ENCODE measurements at places on chromosomes 5 and 9.
A peak's percentile ranks its signal among the peaks of the same experiment; 100 is the strongest.

DNA sequence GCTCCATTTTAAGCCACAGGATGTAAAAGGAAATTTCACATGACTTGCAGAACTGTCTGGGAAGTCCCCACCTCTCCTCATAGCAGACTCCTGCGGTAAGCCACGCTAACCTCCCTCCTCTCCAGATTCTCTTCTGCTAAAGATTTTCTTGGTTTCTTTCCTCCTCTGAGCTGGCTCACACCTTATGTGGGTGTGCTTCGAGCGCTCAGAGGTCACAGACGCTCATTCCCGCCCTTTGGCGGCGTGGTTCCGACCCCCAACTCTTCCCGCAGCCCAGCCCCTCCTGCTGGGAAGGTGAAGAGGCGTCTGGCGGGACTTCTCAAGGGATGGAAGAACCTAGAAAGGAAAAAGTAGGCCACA is 32.9 kb upstream of the CDK20 start:
- DNase-seq: peak; percentile 20

GRCh38 chr5:126808521-126808988 is 31.6 kb downstream of the LMNB1 start:
- peak; percentile 43 for DNase-seq

DNA sequence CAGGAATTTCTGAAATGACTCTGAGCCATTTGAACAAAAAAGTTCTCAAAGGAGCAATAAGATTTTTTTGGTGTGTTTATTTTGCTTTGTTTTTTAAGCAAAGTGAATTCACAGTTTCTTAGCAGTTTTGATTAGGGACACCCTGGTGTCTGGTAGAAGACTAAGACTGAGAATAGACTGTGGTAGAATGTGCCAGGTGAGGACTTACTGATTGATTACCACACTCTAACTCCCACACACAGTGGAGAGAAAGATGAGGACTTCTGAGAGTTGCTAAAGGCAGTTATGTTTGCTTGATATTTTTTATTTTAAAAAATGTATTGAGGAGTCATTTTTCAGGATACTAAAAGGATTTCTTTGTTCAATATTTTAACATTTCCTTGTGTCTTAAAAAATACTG is 175.1 kb downstream of the CD180 start:
- no peak for DNase-seq

GRCh38 chr5:95761771-95762651 is 30.9 kb downstream of the RHOBTB3 start:
- peak; percentile 77 for DNase-seq

DNA sequence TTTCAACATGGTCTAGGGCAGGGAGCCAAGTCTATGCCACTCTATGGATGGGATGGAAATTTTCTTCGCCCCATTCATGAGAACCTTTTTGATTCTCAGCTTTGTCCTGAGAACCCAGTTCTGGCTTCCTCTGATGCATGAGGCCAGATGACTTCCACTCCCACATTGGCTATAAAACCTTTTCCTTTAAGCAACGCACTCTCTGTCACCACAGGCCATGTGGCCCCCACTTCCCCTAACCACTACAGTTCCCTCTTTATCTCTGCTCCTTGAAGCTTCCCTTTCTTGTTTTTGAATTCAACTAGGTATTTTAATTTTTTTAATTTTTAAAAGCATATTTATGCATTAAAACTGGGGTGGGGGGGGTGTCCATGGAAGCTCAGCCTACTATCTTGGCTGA is 401.3 kb downstream of the ENC1 start:
- DNase-seq: no peak

DNA sequence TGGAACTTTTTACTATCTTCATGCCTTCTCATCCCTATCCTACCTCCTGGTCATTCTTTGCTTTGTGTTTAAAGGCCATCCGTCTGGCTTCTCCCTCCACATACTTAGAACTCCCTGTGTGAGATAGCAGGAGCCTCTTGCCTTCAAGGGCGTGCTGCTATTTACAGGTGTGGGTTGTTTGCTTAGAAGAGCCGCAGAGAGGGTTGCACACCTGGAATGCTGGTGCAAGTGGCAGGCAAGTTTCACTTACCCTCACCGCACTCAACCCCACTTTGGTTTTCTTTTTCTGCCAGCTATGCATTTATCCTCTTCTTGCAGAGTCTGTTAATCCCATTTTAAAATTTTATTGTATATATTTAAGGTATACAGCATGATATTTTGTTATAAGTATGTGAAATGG is 12.6 kb downstream of the SKP2 start:
- no peak for DNase-seq

- DNase-seq: no peak
Measured at GRCh38 chr9:4661611-4662010, 483 bp upstream of the PLPP6 start.

GRCh38 chr9:134515026-134515821 is 126.4 kb upstream of the COL5A1 start:
- no peak for DNase-seq

- no peak for DNase-seq
Measured at GRCh38 chr9:130756455-130757152, 63.0 kb downstream of the EXOSC2 start.

DNA sequence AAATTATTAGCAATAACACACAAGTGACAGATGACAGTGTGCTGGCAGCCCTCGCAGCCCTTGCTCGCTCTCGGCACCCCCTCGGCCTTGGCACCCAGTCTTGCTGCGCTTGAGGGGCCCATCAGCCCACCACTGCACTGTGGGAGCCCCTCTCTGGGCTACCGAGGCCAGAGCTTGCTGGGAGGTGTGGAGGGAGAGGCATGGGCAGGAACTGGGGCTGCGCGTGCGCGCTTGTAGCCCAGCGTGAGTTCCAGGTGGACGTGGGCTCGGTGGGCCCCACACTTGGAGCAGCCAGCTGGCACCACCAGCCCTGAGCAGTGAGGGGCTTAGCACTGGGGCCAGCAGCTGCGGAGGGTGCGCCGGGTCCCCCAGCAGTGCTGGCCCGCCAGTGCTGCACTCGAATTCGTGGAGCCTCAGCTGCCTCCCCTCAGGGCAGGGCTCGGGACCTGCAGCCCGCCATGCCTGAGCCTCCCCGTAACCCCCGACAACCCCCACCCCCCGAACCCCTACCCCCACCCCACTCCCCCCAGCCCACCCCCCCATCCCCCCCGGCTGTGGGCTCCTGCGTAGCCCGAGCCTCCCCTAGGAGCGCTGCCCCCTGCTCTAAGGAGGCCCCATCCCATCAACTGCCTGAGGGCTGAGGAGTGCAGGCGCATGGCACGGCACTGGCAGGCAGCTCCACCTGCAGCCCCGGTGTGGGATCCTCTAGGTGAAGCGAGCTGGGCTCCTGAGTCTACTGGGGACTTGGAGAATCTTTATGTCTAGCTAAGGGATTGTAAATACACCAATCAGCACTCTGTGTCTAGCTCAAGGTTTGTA is 240.9 kb downstream of the TRIM36 start:
- no peak for DNase-seq

- no peak for DNase-seq
Measured at GRCh38 chr9:21023861-21024260, 7.6 kb downstream of the HACD4 start.

DNA sequence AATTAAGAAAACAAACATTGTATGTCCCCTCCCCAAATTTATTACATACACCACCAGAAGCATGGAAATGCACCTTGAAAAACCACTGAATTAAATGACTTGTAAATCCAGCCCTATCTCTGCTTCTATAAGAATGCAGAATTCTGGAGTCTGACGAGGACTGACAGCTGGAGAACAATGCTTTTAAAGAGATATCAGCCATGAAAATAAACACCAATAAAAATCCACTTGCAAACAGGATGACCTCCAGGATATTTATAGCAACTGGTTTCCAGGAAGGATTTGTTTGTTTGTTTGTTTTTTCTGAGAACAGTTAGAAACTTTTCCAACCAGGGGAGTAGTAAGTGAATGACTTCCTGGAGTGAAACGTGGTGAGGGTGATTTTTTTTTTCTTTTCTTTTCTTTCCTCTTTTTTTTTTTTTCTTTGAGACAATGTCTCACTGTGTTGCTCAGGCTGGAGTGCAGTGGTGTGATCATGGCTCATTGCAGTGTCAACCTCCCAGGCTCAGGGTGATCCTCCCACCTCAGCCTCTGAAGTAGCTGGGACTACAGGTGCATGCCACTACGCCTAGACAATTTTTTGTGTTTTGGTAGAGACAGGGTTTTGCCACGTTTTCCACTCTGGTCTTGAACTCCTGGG is 38.7 kb upstream of the SLC36A1 start:
- no peak for DNase-seq

DNA sequence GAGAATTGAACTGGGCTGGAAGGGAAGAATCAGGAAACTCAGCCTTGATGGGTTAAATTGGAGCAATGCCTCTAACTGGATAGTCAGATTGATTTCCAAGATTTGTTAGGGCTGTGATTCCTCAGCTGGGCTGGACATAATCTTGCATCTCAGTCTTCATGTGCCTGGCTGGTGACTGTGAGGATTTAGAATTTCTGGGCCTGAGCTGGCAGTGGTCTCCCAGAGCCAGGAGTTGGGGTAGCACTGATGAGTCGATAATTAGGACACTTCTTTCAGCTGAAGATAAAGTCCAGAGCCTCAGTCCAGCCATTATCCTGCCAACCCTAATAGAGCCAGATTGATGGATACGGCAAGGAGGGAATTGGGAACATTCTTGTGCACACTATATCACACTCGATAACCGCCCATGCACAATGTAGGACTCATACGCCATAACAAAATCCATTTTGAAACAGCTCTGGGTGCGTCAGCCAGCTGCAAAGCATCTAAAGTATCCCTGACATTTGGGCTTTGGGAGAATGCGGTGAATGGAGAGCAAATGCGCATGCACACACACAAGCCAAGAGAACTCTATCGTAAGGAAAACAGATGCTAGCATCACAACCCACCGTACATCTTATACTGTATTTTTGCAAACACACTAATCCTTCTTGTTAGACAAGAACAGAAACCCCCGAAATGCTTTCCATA is 405.1 kb upstream of the KLF4 start:
- peak; percentile 96 for DNase-seq

DNA sequence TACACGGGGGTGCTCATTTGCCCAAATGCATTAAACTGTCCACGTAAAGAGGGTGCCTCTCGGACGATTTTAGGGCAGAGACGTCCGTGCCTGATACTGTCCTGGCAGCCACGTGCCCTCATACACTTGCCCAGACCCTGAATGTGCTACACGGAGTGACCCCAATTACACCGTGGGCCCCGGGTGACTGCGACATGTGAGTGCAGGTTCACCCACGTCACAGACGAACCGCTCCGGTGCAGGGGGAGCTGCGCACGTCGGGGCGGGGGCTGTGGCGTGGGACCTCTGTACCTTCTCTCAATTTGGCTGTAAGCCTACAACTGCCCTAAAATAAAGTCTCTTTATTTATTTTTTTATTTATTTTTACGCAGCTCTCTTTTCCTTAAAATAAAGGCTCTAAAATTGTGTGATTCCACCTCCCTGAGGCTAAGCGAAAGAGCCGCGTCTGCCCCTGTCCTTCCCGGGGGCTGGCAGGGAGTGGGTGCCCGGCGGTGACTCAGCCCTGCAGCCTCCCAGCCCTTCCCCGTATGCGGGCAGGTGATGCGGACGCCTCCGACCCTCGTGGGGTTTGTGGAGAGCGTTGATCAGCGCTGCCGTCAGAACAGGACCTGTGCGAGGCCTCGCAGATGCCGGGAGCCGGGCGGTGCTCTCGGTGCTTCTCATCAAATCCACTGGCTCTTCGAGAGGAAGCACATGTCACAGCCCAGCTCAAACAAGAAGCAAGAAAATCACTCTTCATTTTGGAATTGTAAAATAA is 9.2 kb upstream of the EGFL7 start:
- no peak for DNase-seq

DNA sequence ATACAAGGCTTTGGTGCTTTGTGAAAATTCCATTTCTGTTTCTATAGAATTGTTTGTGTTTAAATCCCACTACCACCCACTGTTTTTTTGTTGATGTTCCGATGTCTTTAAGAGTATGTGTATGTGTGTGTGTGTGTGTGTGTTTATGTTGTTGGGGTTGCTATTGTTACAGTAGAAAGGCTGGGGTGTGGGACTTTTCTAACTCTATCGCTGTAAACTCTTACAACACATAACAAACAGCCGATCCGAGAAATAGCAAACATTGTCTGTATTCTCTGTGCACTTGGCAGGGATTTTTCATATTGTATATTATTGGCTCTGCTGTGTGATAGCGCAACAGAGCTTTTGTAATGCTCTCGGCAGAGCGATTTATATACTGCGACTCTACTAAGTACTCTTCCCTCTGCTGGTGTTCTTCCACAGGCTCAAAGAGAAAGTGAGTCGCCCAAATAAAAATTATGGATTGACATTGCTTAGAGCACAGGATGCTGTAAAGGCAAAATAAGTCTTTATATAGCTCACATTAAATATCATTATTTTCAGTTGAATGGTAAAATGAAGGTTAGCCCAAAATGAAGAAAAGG is 492.2 kb upstream of the ARRDC3 start:
- DNase-seq: no peak

- no peak for DNase-seq
Measured at GRCh38 chr9:16387382-16387781, 483.1 kb downstream of the BNC2 start.

DNA sequence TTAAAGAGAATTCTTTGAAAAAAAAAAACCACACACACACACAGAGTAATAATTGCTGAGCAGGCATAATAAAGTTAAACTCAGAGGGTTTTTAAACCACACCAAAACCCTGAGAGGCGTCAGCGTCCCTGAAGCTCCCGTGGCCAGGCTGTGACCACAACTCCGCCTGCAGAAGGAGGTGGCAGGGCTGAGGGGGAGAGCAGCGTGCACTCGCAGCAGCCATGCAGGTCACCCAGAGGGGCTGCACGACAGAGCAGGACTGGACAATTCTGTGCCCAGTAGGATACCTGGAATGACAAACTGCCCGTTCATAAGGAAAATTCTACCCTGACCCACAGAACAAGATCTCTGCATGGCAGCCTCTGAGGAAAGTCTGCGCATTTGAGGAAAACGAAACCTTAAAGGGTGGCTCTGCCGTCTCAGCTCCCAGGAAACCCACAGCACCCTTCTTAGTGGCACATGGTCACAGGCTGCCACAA is 44.0 kb downstream of the ROR2 start:
- no peak for DNase-seq

GRCh38 chr5:139232147-139232724 is 34.1 kb upstream of the SIL1 start:
- no peak for DNase-seq

GRCh38 chr5:82168294-82168693 is 109.9 kb downstream of the RPS23 start:
- peak; percentile 57 for DNase-seq

DNA sequence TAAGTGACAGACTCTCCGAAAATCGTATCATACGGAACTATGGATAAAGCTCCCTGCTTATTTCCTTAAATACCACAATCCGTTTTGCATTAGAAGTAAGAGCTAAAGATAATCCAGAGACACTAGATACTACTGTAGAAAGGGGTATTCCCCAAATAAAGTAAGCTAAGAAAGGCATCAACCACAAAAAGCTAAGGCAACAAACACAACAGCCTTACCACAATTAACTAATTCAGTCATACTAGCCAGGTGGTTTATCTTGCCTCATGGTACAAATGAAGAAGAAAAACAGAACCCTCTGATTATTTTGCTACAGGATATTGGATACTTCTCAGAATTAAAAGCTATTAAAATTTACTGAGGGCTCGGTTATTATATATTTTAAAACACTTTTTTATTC is 14.1 kb downstream of the ERP44 start:
- DNase-seq: no peak

GRCh38 chr9:2191609-2191972 is 176.4 kb downstream of the SMARCA2 start:
- DNase-seq: no peak

GRCh38 chr9:3575821-3576220 is 50.0 kb upstream of the RFX3 start:
- DNase-seq: no peak

GRCh38 chr5:154741415-154741814 is 13.8 kb upstream of the LARP1 start:
- no peak for DNase-seq
